Right renal pelvis (tissue), 4 donors: ENCODE measurements at places on chromosomes 7 and 10. TPM values are rescaled to one million over a fixed set of nuclear protein-coding genes. Genes with fewer than 3 reads are reported as not detected.

PSD gene
- 9.6 TPM for polyA plus RNA-seq

DNA sequence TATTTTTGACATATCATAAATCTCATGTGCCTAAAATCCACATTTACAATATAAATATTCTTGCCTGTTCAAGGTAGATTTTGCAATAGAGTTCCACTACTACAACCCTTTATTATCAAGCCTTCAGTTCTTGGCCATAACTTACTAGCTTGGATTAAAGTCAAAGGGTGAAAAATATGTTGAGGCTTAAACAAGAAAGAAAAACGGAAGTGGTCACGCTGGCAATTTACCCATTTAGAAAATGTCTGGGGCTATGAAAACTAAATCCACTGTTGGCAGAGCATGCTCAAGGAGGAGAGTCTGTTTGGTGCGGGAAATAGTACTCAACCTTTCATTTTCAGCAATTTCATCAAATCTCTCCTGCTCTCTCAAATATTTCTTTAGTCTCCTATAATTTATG, 209.8 kb upstream of the RHOBTB1 start:
- no peak for DNase-seq

GRCh38 chr10:31413325-31413724, 94.3 kb downstream of the ZEB1 start:
- DNase-seq = no peak

DNA sequence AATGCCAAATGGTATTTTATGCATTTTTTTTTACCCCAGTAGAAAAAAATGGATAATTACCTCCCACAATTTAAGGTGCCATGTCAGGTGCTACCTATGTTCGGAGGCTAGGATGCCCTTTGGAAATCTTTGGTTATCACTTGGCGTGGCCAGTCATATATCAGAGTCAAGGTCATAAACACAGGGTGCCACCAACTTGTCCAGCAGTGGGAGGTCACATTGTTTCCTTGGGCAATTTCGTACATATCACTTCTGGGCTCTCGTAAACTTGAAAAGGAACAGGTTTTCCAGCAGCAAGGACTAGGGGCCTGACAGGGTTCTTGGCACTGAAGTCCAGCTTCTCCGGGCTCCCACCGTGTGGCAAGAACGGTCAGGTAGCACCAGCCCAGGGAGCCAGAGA, 48.0 kb upstream of the BHLHA15 start:
- no peak for DNase-seq

- no peak for DNase-seq
These were observed 14.7 kb downstream of the CYP2W1 start for GRCh38 chr7:997404-998395.

DNA sequence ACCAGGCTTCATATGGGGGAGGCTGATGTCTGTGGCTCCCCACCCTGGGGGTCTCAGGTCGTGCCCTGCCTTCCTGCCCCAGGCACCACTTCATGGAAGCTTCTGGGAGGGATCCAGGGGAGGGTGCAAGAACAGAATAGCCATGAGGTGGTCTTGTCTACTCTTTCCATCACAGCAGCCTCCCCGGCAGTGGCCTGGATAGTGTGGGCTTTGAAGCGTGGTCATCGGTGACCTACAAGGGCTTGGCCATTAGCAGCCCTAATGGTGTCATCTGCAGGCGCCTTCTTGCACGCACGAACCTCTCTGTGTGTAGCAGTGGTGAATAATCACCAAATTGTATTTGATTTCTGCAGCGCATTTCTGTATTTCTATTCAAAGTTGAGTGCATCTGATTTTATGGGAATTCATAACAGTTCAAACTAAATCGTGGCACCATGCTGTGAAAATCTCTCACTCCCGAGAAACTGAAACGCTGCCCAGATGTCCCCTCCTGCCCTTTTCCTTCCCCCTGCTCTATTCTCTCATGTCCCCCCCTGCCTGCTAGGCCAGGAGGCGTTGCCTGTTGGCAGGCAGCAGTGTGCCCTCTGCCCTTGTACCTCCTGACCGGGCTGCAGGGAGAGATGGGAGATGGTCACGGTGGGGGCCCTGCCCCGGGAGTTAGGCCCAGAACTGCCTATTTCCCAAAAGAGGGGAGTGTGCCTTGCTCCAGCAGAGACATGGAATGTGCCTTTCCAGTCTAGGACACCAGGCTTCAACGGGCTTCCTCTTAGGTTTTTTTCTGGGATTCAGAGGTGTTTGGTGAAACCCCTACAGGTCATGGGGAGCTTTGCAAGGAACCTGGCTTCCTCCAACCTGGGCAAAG, 34.8 kb downstream of the CDH23 start:
- DNase-seq = no peak

SUN3 gene
- 0.44 TPM for polyA plus RNA-seq

DNA sequence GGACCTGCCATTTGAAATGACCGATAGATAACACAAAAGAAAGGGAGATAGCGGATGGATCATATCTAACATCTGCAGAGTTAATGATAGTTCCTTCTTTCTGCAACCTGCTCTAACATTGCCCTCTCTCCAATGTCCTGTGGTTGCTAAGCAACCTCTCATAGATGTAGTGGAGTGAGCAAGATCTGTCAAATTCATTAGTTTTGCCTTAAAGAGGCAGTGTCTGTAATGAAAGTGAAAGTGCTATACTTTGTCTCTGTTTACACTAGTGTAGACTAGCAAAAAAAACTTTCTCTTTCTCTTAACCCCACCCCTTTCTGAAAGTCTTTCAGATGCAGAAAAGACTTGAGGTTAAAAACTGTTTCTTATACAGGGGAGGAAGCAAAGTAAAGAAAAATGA, 1196.9 kb downstream of the SORCS3 start:
- DNase-seq = no peak

DNA sequence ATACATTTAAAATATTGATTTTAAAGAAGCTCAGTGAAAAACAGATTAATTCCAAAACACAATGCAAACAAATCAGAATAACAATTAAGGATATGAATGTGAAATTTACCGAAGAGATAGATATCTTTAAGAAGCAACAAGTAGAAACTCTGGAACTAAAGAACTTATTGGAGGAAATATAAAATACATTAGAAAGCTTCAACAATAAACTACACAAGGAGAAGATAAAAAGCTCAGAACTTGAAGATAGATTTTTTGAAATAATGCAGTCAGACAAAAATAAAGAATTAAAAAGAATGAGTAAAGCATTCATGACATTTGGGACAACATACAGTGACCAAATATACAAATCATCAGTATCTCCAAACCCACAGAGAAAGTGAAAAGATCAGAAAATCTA, 43.2 kb downstream of the HIBADH start:
- DNase-seq = no peak

PAPOLB gene
- 0.06 TPM for polyA plus RNA-seq

GRCh38 chr7:100132697-100133151, 6.0 kb downstream of the MBLAC1 start:
- DNase-seq = no peak

- DNase-seq = no peak
These were observed 35.1 kb downstream of the SEM1 start for GRCh38 chr7:96674565-96674964.

COL13A1 gene
- polyA plus RNA-seq = 19.5 TPM

ARHGAP12 gene
- 28.4 TPM for polyA plus RNA-seq

- DNase-seq = no peak
These were observed 419.9 kb downstream of the ARL4A start for GRCh38 chr7:13107291-13107690.

DNA sequence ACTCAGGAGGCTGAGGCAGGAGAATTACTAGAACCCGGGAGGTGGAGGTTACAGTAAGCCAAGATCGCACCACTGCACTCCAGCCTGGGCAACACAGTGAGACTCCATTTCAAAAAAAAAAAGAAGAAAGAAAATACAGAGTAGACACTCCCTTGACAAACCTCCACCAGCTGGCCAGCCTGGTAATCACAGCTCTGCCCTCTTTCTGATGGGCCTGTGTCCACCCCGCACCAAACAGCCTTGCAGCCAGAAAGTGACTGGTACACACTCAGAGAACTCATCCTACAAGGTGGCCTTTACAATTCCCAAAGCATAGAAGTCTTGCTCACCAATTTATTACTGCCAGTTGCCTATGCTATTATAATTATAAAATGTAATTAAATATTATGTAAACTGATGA, 66.6 kb downstream of the COBL start:
- DNase-seq = no peak

- DNase-seq = no peak
These were observed 171.1 kb downstream of the GLI3 start for GRCh38 chr7:42065942-42066341.

DNA sequence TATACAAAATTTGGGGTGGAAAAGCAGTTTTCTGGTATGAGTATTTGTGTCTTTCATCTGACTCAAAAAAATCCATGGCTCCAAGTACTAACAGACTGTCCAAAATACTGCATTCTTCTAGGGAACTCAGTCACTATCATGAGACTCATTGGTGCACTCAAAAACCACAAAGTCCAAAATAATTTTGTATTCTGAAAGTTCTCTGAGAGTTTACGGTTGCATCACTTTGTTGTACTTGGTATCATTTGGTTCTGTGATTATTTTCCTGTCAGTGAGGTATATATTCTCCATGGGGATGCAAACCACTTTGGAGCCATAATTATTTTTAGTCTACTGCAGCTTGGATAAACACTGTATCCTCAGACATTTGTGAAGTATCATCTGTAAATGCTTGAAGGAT, 28.0 kb upstream of the CABCOCO1 start:
- DNase-seq = no peak

DNA sequence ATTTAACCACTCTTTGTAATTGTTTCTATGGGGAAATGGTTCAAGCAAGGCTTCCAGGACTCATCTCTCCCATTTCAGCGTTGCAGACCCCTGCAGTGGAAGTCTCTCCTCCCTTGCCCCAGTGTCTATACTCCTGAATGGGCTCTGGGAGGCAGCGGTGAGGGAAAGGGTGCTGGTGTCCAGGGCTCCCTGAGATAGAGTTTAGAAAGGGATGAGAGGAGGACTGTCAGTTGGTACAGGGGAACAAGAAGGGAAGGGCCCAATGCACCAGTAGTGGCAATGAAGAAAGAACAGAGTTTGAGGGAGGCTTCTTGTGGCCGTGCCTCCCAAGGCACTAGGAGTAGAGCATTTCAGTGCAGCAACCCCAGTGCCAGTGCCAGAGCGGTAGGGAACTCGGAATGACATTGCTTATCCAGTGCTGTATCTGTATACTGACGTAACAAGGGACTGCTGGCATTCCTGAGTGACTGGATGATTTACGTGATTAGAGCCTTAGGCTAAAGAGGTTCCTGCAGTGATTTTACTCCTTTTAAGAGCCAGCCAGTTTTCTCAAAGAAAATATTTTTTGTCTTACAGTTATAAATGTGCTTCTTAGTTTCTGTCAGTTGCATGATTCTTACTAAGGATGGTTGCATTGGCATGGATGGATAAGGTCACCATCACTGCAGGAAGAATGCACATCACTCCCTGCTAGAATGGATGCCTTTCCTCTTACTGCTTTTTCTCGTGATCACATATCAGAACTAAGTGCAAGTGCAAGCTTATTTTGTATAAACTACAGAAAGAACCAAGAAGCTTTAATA, 28.0 kb downstream of the PRPF18 start:
- DNase-seq = no peak

GRCh38 chr10:114902151-114902550, 35.8 kb upstream of the TRUB1 start:
- DNase-seq = no peak

- DNase-seq = no peak
These were observed 228.4 kb downstream of the ARHGAP12 start for GRCh38 chr10:31700181-31700611.

KLF14 gene
- 0.56 TPM for polyA plus RNA-seq

DNA sequence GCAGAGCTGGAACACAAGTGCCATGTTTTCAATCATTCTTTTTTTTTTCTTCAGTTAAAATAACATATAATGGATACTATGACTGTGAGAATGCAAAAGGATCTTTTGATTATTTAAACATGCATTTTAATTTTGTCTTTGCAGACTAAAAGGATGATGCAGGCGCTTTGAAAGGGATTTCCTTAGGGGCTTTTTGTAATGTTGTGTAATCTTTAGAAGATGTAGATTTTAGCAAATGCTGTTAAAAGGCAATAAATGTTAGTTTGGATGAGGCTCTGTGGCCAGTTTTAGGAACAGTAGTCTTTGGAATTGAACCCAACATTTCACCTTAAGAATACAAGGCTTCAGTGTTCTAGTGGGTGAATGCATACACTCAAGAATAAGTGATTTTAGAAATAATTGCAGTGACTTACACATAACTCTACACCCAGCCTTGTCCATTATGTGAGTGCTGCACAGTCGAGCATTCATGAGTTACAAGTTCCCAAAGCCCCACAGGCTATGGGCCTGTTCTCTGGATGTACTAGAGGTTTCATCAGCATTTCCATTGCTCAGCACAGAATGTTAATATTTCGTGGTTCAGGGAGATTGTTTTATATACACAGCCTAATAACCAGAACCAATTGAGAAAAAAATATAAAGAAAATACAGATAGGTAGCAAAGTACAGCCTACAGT, 11.6 kb downstream of the PAPSS2 start:
- DNase-seq = no peak

DNA sequence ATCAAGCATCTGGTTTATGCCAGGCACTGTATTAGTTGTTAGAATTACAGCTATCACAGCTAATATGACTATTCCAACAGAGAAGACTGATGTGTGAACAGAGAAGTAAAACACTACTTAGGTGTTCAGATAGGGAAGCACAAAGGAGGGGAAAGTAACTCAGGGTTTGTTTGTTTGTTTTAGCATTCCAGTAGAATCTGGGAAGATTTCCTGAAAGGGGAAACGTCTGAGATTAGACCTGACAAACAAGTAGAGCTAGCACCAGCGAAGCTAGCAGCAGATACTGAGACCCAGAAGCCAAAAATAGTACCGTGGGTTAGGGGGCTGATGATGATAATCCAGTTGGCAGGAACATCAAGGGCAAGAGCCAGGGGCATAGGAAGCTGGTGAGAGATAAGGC, 28.8 kb upstream of the KLHL7 start:
- no peak for DNase-seq

- no peak for DNase-seq
These were observed 48.7 kb downstream of the UPF2 start for GRCh38 chr10:11993834-11994468.

DNA sequence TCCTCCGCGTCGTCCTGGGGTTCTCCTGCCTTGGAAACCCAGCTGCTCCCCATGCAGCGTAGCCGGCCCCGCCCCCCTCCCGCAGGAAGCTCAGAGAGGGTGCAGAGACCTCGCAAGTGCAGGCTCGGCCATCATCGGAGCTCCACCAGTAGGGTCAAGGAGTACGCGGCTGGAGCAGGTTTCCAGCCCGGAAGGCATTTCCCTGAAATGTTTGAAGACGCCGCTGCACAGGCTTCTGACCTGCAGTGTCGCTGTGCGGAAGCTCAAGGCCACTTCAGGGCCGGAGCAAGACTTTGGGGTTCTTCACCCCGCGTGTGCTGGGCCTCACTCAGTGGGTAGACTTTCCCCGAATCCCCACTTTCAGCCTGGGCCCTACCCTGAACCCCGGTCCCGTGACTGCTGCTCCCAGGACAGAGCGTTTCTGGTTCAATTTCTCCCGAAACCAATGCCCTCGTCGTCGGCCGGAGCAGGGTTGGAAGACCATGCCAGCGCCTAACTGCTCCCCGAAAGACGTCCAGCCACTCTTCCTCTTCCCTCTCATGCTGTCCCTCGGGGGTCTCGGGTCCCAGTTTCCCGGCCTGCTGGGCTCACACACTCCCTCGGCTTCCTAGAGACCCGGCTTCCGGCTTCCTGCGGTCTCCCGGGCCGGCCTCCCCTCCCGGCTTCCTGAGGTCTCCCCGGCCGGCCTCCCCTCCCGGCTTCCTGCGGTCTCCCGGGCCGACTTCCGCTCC, 52.1 kb downstream of the INSIG1 start:
- DNase-seq = no peak
